ENCODE measurements at places on chromosomes 2 and 18.

- H3K27ac ChIP-seq, result no peak overlapping the region
- no peak overlapping the region for H3K4me3 ChIP-seq
- DNase-seq, result no peak
- no peaks in the 10 kb centered on the region for H3K4me1 ChIP-seq
Measured at GRCh38 chr18:5941890-5942289, 46.6 kb upstream of the TMEM200C start.

DNA sequence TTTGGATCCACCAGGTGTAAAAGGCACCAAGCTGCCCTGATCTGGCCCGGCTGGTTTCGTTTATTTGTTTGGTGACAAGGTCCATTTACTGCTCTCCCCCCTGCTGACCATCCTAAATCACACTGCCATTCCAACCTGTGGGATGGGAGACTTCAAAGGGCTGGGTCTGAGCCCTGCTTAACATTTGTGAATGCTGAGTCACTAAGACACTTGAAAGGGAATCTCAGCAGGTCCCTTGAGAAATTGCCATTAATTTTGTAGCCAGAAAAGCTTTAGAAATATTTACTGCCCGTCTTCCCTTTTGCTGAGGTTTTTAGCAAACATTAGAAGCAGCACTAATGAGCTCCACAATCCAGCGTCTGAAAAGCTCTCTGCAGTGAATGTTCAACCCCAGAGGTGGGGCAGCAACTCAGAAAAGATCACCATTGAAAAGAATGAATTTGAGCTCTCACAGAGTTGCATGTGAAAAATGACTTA is 133.8 kb downstream of the ARL4C start:
- no peak for DNase-seq
- no peak overlapping the region for H3K4me3 ChIP-seq
- no peaks in the 10 kb centered on the region for H3K4me1 ChIP-seq
- no peak overlapping the region for H3K27ac ChIP-seq
- H3K36me3 ChIP-seq, result no peaks in the 10 kb centered on the region

GRCh38 chr18:8264861-8265411 is 344.3 kb upstream of the RAB12 start:
- no peaks in the 10 kb centered on the region for H3K36me3 ChIP-seq
- no peak overlapping the region for H3K27ac ChIP-seq
- H3K27me3 ChIP-seq, result no peaks in the 10 kb centered on the region
- H3K4me1 ChIP-seq, result no peaks in the 10 kb centered on the region

DNA sequence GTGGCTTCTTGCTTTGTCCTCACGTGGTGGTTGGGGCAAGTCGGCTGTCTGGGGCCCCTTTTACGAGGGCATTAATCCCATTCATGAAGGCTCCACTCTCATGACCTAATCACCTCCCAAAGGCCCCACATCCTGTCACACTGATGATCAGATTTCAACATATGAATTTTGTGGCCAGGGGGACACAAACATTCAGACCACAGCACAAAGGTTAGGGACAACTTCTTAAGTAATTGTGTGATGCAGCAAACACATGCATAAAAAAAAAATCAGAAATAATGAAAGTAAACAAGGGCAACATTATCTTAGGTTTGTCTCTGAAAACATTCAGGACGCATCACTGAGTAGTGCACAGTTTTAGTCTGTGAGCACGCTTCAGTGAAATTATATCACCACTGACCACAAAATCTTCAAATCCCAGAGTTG is 54.2 kb upstream of the FRZB start:
- H3K27me3 ChIP-seq, result no peaks in the 10 kb centered on the region
- H3K27ac ChIP-seq, result no peak overlapping the region
- DNase-seq, result no peak
- H3K4me3 ChIP-seq, result no peak overlapping the region

DNA sequence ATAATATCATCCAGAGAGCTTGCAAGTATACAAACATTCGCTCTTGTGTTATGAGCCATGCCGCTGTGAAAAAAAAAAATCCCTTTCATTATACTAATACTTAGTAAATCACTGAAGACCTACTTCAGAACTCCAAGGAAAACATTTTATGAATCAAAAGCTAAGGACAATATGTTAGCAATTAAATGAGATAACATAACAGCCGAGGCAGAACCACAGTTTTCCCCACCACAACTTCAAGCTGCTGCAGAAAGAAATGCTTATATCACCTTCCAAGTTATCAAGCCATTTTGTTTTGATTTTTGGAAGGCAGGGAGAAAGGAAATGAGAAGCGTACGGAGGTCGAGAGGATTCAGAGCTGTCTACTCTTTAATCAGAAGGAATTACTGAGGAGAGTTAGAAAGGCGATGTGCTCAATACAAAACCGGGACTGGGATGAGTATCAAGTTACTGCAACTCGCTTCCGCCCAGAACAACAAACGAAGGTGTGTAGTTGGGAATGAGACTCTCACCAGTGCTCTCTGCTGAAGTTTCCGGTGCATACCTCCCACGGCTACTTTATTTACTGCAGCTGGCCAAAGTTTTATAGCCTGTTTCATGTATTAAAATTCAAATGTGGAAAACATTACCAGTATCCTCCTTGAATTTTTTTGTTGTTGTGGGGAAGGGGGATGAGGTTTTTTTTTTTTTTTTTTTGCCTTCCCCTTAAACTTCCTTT is 292.2 kb upstream of the CCDC68 start:
- peaks cover 4% of the 10 kb centered on the region for H3K4me1 ChIP-seq
- DNase-seq, result no peak
- H3K27ac ChIP-seq, result no peak overlapping the region
- peak overlapping the region; percentile 13 for H3K4me3 ChIP-seq
- H3K27me3 ChIP-seq, result no peaks in the 10 kb centered on the region

DNA sequence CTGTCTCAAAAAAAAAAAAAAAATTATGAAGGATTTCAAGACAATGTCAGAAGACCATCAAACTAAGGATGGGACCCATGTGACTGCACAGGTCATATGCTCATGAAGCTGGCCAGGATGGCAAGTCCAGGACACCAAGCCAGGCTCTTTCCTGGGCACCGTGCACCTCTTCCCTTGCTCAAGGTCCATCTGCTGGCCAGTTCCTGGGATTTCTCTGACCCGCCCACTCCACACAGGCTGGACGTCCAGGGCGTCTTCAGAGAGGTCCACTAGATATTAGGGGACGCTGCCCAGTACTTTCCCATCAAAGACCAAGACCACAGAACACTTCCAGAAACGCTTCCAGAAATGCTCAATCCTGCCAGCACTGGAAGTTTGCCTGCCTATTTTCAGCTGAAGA is 14.3 kb downstream of the TEX44 start:
- no peak for DNase-seq
- no peaks in the 10 kb centered on the region for H3K27me3 ChIP-seq
- no peak overlapping the region for H3K27ac ChIP-seq
- no peak overlapping the region for H3K4me3 ChIP-seq
- peaks cover 6% of the 10 kb centered on the region for H3K4me1 ChIP-seq
- no peaks in the 10 kb centered on the region for H3K36me3 ChIP-seq

DNA sequence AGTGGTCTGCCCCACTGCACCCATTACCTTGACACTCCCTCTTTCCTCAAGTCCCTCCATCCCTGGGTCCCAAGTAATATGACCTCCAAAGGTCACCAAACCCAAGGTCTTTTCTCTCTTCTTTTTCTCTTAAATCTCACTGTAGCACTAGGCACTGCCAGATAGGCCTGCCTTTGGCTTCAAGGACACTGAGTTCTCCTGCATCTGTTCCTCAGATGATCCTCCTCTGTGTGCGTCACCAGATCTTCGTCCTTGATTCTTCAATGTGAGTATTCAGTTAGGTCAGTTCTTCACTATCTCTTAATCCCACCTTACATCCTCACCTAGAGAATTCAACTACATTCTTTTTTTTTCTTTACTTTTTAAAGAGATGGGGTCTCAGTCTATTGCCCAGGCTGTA is 249.2 kb downstream of the NBAS start:
- H3K36me3 ChIP-seq, result no peaks in the 10 kb centered on the region
- no peak overlapping the region for H3K4me3 ChIP-seq
- H3K27ac ChIP-seq, result no peak overlapping the region
- DNase-seq, result no peak
- no peaks in the 10 kb centered on the region for H3K4me1 ChIP-seq
- no peaks in the 10 kb centered on the region for H3K27me3 ChIP-seq

DNA sequence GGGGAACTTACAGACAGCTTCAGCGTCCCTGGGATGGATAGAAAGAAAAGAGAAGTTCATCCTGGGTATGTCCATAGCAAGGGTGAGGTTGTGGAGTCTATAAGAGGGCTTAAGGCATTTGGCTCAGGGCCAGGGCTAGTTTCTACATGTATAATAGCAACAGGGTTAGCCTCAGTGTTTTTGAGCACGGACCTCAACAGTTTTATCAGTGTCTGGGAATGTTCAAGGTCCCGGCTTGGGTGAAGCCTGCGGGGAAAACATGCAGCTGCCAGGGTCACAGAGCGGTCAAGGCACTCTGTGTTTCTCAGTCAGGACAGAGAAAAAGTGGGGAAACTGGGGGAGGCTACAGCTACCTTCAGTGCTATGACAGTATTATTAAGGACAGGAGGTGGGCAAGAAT is 427.7 kb upstream of the HS6ST1 start:
- H3K4me1 ChIP-seq, result peaks cover 6% of the 10 kb centered on the region
- no peak overlapping the region for H3K4me3 ChIP-seq
- H3K27ac ChIP-seq, result no peak overlapping the region
- no peaks in the 10 kb centered on the region for H3K36me3 ChIP-seq
- DNase-seq, result peak; percentile 70

- peak within 1 kb of the TSS; percentile 17 for H3K27ac ChIP-seq
- H3K27me3 ChIP-seq, result no peaks in the 10 kb centered on the region
- H3K4me1 ChIP-seq, result peaks cover 10% of the 10 kb centered on the region
- DNase-seq, result peak; percentile 63
- peak within 1 kb of the TSS; percentile 47 for H3K4me3 ChIP-seq
Measured at GRCh38 chr2:191245046-191245868, at the start of gene MYO1B. MYO1B (plus strand) TSS chr2:191245404; CDS start chr2:191276896, 31,492 bp downstream.

All from ovary (tissue), 10 donors.